ENCODE measurements at places on chromosomes 11 and 22. TPM values are rescaled to one million over a fixed set of nuclear protein-coding genes. Genes with fewer than 3 reads are reported as not detected.

DNA sequence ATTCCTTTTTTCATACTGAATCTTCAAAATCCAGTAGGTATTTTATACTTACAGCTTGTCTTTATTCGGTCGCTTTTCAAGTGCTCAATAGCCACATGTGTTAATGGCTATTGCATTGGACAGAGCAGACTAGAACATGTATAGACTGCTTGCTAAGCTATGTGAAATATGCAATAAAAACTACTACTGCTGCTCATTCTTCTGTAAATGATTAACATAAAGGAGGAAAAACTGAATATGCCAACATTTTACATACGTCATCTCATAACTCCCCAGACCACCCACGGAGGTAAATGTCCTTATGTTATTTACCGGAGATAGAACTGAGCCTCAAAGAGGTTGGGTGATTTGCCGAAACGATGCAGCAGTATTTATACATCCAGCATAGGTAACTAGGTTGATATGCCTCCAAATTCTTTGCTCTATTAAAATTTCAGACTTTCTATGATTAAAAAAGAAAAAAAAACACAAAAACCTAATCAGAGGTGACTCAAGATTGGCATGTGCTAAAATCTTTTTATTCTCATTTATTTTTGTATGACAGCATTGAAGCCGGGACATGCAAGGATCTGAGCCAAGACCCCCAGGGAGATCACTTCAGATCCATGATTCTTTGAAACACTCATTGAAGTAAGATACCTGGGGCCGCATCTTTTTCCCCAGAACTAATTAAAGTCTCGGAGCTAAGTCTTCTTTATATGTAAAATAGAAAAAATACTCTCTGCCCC lies 78.5 kb upstream of the OR5AK2 start:
- no peak overlapping the region for H3K27ac ChIP-seq
- H3K4me3 ChIP-seq: no peak overlapping the region
- H3K4me1 ChIP-seq: no peaks in the 10 kb centered on the region
- no peaks in the 10 kb centered on the region for H3K36me3 ChIP-seq
- no peak for DNase-seq
- no peaks in the 10 kb centered on the region for H3K27me3 ChIP-seq

DNA sequence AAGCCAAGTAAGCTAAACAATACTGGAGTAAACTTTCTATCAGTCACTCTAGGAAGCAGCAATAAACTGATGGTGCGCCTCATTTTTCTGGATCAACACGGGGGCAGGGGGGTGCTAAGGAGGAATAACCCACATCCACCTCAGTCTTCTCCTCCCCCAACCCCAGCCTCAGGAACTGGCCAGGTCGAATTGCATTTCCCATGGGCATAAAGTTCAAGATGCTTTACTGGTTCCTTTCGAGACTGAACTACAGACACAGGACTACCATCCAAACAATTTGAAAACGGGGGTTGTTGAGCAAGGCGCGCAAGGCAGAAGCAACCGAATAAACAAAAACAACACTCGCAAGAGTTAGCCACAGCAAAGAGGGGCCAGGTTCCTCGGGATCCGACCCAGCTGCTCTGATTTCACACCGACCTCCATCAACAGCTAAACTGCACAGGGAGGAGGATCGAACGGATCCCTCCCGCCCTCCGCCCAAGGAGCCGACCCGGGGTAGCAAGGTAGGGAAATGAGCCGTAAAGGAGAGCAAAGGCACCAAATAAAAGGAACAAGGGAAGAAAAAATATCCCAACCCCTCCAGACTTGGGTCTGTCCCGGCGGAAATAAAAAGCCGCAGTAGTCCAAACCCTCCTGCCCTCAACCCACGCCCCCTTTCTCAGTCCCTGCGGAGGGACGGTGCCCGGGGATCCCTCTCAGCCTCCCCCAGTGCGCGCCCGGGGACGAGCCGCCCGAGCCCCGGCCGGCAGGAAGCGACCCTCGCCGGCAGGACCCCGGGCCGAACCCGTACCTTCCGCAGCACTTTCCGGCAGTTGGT lies 801 bp downstream of the SESN3 start:
- peaks cover 15% of the 10 kb centered on the region for H3K4me1 ChIP-seq
- peak overlapping the region; percentile 72 for H3K4me3 ChIP-seq
- no peaks in the 10 kb centered on the region for H3K27me3 ChIP-seq
- peak; percentile 54 for DNase-seq
- H3K27ac ChIP-seq: peak overlapping the region; percentile 46

IGLL5 gene
- 0.38 TPM for total RNA-seq

DSCAML1 gene
- total RNA-seq: not detected

MAP6 gene
- total RNA-seq: not detected

RFPL3 gene
- not detected for total RNA-seq

All from natural killer cell (primary cell).